Endothelial cell (in vitro differentiated cells): ENCODE measurements at places on chromosomes 11 and 22.

- no peak for DNase-seq
Observed at GRCh38 chr11:116473790-116474346, 298.9 kb downstream of the BUD13 start.

- no peak for DNase-seq
Observed at GRCh38 chr22:48858121-48858520, 969.6 kb downstream of the BRD1 start.

- DNase-seq: no peak
Observed at GRCh38 chr11:43315966-43316365, 4.2 kb downstream of the API5 start.

DNA sequence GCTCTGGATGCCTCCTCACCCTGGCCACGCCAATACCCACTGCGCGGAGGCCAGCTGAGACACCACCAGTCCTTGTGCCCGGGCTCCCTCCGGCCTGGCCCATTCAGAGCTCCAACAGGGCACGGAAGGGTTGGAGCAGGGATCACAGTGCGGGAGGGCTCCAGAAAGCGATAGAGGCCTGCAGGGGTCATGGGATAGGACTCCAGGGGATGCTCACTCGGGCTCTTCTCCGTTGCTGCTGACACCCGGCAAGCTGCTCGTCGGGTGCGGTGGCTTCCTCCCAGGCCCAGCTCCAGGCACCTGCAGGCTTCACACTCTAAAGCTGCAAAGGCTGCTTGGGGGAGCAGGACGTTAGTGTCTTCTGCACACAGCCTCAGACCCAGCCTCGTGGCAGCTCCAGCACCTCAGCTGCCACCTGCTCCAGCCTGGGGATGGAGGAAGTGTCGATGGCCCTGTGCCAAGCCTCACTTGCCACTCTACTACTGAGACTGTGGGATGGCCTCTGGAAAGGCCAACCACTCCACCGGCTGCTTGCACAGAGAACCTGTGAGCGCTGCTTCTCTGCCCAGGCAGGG, 10.6 kb downstream of the WNT7B start:
- no peak for DNase-seq

- DNase-seq: no peak
Observed at GRCh38 chr22:38247713-38248112, 25.1 kb downstream of the TMEM184B start.

GRCh38 chr11:22584976-22585375, 40.6 kb downstream of the FANCF start:
- no peak for DNase-seq
